Activated naive CD4-positive, alpha-beta T cell treated with anti-CD3 and anti-CD28 coated beads, Interleukin-2, amount 10 ng/mL, durations not matched to agents 7 days and 5 days (primary cell): ENCODE measurements at places on chromosomes 7 and 10.

GRCh38 chr10:22319980-22320558 lies 830 bp upstream of the BMI1 start:
- H3K36me3 ChIP-seq: peaks cover 15% of the 10 kb centered on the region
- H3K4me3 ChIP-seq: peak overlapping the region; percentile 83
- DNase-seq: no peak
- H3K4me1 ChIP-seq: peaks cover 66% of the 10 kb centered on the region
- H3K27ac ChIP-seq: peak overlapping the region; percentile 89

- H3K27me3 ChIP-seq: peaks cover 59% of the 10 kb centered on the region
- no peak overlapping the region for H3K27ac ChIP-seq
- no peak for DNase-seq
- H3K36me3 ChIP-seq: no peaks in the 10 kb centered on the region
These were observed 211.7 kb downstream of the CCSER2 start for GRCh38 chr10:84540022-84540616.

DNA sequence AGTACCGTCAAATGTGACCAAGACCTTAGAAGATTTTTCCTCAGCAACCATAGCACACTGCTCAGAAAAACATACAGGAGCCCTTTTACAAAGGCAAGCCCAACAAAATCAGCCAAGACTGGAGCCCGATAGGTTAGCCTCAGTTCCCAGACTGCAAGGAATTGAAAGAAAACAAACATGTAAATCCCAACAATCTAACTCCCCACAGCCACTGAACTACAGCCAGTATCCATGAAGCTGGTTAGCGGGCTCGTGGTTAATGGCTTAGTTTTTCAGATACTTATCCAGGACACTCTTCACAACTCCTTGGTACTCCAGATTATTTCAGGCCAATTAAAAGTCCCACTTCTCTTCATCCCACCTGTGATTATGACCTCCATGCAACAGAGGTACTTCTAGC lies 201.6 kb downstream of the IPMK start:
- no peak for DNase-seq
- H3K36me3 ChIP-seq: no peaks in the 10 kb centered on the region
- H3K4me1 ChIP-seq: no peaks in the 10 kb centered on the region
- H3K27ac ChIP-seq: no peak overlapping the region

- H3K27ac ChIP-seq: no peak overlapping the region
- peaks cover 2% of the 10 kb centered on the region for H3K4me1 ChIP-seq
- no peak overlapping the region for H3K4me3 ChIP-seq
These were observed 48.4 kb upstream of the ARHGAP21 start for GRCh38 chr10:24771943-24772694.

DNA sequence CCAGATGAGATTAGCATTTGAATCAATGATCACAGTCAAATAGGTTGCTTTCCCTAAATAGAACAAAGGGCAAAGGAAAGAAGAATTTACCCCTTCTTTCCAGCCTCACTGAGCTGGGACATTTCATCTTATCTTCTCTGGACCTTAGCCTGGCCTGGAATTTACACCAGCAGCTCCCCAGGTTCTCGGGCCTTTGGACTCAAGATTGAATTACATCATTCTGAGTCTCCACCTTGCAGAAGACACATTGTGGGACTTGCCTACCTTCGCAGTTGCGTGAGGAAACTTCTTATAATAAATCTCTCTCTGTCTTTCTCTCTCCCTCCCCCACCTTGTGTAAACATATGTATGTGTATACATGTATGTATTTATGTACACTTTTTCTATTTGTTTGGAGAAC lies 732.4 kb downstream of the IPMK start:
- no peak for DNase-seq
- no peaks in the 10 kb centered on the region for H3K27me3 ChIP-seq
- H3K36me3 ChIP-seq: no peaks in the 10 kb centered on the region
- no peaks in the 10 kb centered on the region for H3K4me1 ChIP-seq
- H3K4me3 ChIP-seq: no peak overlapping the region

DNA sequence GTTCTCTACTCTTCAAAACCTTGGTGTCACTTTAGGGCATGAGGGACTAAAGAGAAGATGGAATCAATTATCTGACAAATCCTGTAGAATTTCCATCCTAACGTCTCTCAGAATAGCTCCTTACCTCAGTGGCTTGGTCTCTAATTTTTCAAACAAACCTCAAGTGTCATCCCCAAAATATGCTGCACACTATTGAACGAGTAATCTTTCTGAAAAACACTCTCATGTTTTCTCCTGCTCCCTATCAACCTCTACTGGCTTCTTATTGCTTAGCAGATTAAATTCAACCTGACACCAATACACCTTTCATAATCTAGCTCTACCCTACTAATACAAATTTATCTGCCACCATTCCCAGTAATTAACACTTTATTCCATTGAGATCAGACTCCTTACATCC lies 8.5 kb downstream of the CNOT4 start:
- DNase-seq: no peak
- peaks cover 8% of the 10 kb centered on the region for H3K4me1 ChIP-seq
- no peaks in the 10 kb centered on the region for H3K27me3 ChIP-seq
- H3K4me3 ChIP-seq: no peak overlapping the region
- peaks cover 2% of the 10 kb centered on the region for H3K36me3 ChIP-seq

- DNase-seq: no peak
- H3K36me3 ChIP-seq: peaks cover 57% of the 10 kb centered on the region
- H3K27me3 ChIP-seq: no peaks in the 10 kb centered on the region
These were observed 219.8 kb upstream of the FRMD4A start for GRCh38 chr10:14550471-14550981.

DNA sequence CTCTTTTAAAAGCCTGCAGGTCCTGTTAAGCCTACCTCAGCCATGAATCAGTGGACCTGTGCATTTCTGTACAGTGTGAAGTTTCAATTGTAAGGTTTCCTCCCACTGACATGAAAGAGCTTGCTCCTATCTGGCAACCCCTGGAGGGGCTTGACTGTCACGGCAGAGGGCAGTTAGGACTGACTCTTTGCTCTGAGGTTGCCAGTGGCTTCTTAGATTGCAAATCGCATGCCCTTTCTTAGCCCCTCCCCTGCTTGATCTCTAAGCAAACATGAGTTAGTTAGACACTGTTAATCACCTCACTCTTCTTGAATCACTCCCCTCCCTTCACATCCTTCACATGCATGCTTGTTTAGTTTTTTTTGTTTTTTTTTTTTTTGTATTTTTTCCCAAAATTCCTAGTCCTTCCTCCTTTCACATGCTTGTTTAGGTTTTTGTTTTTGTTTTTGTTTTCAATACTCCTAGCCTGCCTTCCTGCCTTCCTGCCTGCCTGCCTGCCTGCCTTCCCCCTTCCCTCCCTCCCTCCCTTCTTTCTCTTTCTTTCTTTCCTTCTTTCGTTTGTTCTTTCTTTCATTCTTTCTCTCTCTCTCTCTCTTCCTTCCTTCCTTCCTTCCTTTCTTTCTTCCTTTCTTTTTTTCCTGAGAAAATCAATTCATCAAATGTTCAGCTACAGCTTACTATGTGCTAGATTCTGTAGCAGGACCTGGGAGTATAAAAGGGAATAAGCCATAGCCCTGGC lies 6.0 kb upstream of the HIPK2 start:
- peaks cover 7% of the 10 kb centered on the region for H3K4me1 ChIP-seq
- H3K4me3 ChIP-seq: no peak overlapping the region
- DNase-seq: no peak
- peaks cover 29% of the 10 kb centered on the region for H3K27me3 ChIP-seq
- no peaks in the 10 kb centered on the region for H3K36me3 ChIP-seq

DNA sequence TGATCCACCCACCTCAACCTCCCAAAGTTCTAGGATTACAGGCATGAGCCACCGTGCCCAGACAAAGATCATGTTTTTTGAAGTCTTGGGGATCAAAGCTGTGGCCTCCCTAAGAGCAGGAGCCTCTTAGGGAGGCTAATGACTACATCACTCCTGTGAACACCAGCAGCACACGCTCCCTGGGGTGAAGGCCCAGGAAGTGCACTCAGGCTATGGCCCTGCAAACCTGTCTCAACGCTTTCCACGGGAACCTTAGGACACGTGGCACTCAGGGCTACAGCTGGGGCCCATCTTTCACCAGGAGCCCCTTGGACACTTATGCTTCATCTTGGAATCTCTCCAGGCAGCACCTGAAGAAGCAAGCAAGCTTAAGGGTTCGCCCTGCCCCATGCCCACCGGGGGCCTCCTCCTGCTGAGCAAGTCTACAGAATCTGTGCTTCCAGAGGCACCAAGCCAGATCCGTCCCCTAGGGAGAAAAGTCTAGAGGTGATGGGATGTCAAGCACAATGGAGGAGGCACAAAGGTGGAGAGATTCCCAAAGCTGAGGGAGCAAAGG lies 18.4 kb downstream of the VSTM4 start:
- H3K4me3 ChIP-seq: no peak overlapping the region
- peaks cover 4% of the 10 kb centered on the region for H3K27me3 ChIP-seq
- H3K4me1 ChIP-seq: no peaks in the 10 kb centered on the region

GRCh38 chr7:95046494-95047240 lies 139.3 kb downstream of the PPP1R9A start:
- no peaks in the 10 kb centered on the region for H3K36me3 ChIP-seq
- no peak overlapping the region for H3K27ac ChIP-seq
- no peaks in the 10 kb centered on the region for H3K4me1 ChIP-seq
- no peaks in the 10 kb centered on the region for H3K27me3 ChIP-seq

DNA sequence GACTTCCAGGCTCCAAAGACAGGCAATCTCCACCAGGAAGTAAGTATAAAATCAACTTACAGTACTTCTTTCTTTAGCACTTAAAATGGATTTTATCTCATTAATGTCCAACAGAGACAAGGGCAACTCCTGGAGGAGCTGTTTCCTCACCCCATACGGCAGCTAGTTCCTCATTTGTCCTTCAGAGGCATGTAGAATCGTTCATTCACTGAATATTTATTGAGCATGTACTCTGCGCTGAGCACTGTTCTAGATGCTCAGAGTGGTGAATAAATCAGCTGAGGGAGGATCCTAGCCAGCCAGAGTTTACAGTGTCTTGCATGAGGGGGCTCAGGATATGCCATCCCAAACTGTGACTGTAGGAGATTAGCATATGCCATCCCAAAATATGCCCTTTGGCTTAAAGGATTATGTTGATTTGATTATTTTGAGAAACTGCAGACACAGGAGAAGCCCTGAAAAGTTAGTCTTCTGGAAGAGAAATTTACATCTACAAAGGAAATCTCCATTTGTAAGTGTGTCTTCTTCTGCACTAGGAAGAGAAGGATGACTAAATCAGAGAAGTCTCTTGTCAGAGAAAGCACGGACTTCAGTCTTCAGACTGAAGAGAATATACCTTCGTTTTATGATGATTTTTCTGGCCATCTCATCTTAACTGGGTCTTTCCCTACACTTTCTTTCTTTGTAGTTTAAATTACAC lies 66.9 kb downstream of the BAMBI start:
- no peaks in the 10 kb centered on the region for H3K4me1 ChIP-seq
- no peaks in the 10 kb centered on the region for H3K27me3 ChIP-seq
- H3K4me3 ChIP-seq: no peak overlapping the region
- DNase-seq: no peak
- H3K27ac ChIP-seq: no peak overlapping the region

DNA sequence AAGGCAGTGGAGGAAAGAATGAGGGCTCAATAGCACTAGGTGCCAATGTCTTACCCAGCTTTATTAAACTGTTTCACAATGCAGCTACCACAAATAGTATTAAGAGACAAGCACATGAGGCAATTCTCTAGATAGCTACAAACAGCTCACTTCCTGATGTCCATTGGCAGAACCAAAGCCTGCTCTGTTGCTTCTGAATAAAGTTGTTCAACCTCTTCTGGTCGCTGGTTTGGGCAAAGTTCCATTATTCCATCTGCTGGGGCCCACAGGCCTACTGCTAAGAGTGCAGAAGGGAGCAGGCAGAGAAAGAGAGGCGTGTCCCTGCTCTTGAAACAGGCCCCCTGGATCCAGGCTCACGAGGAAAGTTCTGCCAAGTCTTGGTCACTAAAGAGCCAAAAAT lies 173.9 kb downstream of the ZNF438 start:
- H3K36me3 ChIP-seq: no peaks in the 10 kb centered on the region
- no peaks in the 10 kb centered on the region for H3K4me1 ChIP-seq
- H3K27ac ChIP-seq: no peak overlapping the region
- no peaks in the 10 kb centered on the region for H3K27me3 ChIP-seq
- H3K4me3 ChIP-seq: no peak overlapping the region

GRCh38 chr10:59560161-59560560 lies 149.5 kb downstream of the SLC16A9 start:
- DNase-seq: no peak
- H3K36me3 ChIP-seq: no peaks in the 10 kb centered on the region
- H3K4me3 ChIP-seq: no peak overlapping the region
- H3K27me3 ChIP-seq: no peaks in the 10 kb centered on the region

DNA sequence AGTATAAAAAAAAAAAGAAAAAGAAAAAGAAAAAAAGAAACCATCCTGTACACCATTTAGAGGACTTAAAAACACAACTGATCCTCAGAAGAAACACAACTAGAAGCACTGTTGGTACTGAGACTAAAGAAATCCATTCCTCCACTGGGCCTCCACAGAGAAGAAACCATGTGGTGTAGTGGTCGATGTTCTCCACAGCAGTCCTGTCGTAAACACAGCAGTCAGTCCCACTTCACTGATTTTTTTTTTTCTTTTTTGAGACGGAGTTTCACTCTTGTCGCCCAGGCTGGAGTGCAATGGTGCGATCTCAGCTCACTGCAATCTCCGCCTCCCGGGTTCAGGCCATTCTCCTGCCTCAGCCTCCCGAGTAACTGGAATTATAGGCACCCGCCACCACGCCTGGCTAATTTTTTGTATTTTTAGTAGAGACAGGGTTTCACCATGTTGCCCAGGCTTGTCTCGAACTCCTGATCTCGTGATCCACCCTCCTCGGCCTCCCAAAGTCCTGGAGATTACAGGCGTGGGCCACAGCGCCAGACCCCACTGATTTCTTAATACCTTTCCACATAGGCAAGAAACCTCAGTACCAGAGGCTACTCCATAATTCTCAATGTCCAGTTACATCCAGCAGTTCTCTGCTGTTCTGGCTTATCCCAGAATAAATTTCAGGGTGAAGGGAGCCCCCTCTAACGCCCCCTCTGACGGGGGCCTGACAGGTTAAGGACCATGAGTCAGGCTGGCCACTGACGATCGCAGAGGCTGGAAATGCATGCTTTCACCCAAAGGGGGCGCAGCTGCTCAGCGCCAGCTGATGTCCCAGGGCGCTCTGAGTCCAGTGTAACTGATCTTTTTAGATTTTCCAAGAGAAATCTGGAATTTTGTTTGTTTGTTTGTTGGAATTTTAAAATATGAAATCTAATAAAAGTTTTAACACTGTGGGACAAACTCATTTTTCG lies 24.8 kb upstream of the FFAR4 start:
- no peak overlapping the region for H3K4me3 ChIP-seq
- DNase-seq: peak; percentile 40
- peaks cover 2% of the 10 kb centered on the region for H3K4me1 ChIP-seq
- H3K27ac ChIP-seq: no peak overlapping the region
- peaks cover 22% of the 10 kb centered on the region for H3K27me3 ChIP-seq

DNA sequence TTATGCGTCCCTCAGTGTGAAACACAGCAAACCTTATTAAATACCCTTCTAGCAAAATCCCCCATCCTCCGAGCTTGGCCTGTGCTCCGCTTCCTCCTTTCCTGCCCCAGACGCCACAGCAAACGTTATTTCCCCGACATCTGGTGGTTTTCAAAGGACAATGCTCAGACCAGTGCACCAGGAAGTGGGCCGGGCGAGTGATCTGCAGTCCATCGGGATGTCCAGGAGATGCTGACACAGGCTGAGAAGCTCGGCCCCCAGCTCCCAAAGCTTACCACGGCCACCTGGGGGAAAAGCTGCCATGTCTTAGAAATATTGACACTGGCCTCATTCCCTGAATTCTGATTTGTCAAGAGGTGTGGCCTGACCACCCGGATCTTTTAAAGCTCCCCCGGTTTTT lies 129.5 kb downstream of the PTPRN2 start:
- H3K4me3 ChIP-seq: no peak overlapping the region
- H3K36me3 ChIP-seq: no peaks in the 10 kb centered on the region
- H3K27ac ChIP-seq: no peak overlapping the region
- DNase-seq: no peak
